Uterine smooth muscle cell (primary cell): ENCODE measurements at places on chromosomes 6 and 20. TPM values are rescaled to one million over a fixed set of nuclear protein-coding genes. Genes with fewer than 3 reads are reported as not detected.

The TSPO2 gene
- total RNA-seq, result not detected in 2 replicates

The CUTA gene
- 109 and 129 TPM in 2 replicates for total RNA-seq

The PTGIS gene
- 22.4 and 58.2 TPM in 2 replicates for total RNA-seq

The TCP11 gene
- total RNA-seq, result 0.25 and 0.66 TPM in 2 replicates

The MCHR2 gene
- not detected in 2 replicates for total RNA-seq

The RAB22A gene
- total RNA-seq, result 18.6 and 20.0 TPM in 2 replicates

The KIF6 gene
- total RNA-seq, result 0.33 and 0.87 TPM in 2 replicates

The TXLNB gene
- 0.37 and 0.44 TPM in 2 replicates for total RNA-seq

The TNNC2 gene
- 0.12 and 0.44 TPM in 2 replicates for total RNA-seq
